ENCODE measurements at places on chromosomes 16 and 17.

- no peak for DNase-seq
Measured at GRCh38 chr16:317583-317982, 34.6 kb downstream of the PDIA2 start.

- peak; percentile 38 for DNase-seq
Measured at GRCh38 chr16:86220561-86220960, 289.8 kb upstream of the FOXF1 start.

GRCh38 chr16:57616241-57616640, 12.2 kb upstream of the ADGRG1 start:
- no peak for DNase-seq

DNA sequence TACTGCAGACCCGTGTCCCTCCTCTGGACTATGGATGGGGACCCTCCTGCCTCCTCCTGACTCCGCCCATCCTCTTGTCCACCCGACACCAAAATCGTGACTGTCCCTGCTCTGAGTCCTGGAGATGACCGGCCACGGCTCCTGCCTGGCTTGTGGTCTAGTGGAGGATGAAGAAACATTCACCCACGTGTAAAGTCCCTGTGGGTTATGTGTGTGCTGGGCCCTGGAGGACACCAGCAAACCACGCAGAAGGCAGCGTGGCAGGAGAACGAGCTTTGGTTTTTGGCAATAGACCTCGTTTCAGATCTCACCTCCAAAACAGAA, 11.9 kb downstream of the SPNS2 start:
- no peak for DNase-seq

DNA sequence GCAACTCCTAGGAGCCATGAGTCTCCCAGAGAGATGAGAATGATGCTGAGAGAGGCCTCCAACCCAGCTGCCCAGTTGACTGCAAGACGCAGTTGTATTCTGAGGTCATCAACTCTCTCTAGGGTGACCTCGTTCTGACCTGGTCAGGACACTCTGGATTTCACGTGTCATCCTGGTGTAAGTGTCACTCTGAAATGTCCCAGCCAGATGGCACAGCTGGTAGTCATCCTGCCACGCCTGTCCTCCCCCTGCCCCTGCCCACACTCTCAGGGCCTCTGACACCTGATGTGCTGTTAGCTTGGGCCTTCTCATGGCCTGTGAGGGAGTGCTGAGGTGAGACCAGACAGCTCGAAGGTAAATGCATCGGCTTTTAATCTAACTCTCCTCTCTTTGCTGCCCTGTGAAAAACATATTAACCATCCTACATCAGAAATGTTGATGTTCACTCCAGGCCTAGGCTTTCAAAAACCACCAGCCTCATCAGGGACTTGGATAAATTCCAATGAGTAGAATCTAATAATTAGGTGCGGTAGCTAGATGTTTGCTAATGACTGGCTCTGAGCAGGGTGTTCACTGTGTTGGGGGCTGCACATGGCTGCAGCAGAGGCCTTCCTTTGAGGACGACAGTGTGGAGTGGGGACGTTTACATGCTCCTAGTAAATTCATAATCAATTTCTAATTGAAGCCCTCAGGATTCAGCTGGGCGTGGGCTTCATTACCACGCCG, 13.8 kb downstream of the MLYCD start:
- DNase-seq, result no peak

DNA sequence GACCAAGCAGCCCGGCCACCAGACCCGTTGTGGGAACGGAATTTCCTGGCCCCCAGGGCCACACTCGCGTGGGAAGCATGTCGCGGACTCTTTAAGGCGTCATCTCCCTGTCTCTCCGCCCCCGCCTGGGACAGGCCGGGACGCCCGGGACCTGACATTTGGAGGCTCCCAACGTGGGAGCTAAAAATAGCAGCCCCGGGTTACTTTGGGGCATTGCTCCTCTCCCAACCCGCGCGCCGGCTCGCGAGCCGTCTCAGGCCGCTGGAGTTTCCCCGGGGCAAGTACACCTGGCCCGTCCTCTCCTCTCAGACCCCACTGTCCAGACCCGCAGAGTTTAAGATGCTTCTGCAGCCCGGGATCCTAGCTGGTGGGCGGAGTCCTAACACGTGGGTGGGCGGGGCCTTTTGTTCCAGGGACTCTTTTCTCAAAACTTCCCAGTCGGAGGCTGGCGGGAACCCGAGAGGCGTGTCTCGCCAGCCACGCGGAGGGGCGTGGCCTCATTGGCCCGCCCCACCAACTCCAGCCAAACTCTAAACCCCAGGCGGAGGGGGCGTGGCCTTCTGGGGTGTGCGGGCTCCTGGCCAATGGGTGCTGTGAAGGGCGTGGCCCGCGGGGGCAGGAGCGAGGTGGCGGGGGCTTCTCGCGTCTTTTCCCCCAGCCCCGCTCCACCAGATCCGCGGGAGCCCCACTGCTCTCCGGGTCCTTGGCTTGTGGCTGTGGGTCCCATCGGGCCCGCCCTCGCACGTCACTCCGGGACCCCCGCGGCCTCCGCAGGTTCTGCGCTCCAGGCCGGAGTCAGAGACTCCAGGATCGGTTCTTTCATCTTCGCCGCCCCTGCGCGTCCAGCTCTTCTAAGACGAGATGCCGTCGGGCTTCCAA, at the start of gene SLC2A4:
Gene SLC2A4, plus strand, starts transcription at position 645 of the 879 bp plus-strand sequence. Its CDS starts 217 bp downstream, at position 862.
- peak; percentile 85 for DNase-seq

DNA sequence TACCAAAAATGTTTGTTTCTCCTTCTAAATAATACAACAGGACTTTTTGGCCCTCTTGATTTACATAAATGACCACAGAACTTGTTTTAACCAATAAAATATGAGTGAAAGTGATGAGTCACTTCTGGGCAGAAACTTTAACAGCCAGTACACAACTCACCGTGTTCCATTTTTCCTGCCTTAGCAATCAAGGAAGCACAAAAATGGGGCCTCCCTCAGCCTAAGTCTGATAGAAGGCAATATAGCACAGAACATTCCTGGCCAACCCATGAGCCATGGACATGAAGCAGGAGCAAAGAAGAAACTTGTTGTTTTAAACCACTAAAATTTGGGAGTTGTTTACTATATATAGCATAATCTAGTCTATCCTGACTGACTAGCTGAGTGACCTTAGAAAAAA, 61.1 kb upstream of the MTMR4 start:
- DNase-seq, result peak; percentile 55

- no peak for DNase-seq
Measured at GRCh38 chr17:77862890-77863813, 95.4 kb upstream of the TNRC6C start.

GRCh38 chr16:80580109-80580832, 39.5 kb downstream of the DYNLRB2 start:
- peak; percentile 72 for DNase-seq

- DNase-seq, result no peak
Measured at GRCh38 chr16:2270070-2270462, 2.1 kb upstream of the RNPS1 start.

GRCh38 chr17:72525225-72526015, 404.6 kb downstream of the SOX9 start:
- DNase-seq, result no peak

DNA sequence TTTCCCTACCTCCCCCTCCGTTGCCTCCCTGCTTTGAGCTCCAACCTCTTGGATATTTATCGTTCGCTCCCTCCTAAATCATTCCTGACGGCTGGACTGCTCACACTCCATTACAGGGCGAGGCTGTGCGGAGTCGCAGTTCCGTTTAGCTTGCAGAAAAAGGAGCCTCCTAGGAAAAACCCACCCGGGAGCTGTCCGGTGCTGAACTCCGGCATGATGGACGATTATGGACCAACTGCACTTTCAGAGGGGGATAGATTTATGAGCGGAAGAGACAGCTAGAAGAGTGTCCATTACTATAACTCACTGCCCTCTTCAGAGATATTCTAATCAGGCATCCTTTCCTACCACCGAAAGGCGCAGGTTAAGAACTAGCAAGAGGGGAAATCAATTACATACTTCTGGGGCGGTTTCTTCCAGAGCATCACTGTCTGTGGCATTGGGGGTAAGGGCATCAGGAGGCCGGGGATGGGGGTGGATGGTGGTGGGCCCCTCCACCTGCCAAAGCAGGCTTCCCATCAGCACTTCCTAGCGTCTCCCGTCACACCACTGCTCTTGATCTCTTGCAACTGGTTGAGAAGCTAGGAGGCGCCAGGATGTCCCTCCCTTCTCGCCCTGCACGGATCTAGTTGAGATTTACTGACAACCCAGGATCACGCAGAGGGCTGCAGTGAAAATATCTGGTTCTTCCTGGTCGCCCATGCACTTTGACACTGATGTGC, 251.2 kb downstream of the ENGASE start:
- DNase-seq, result no peak

GRCh38 chr17:78787444-78787843, 5.4 kb upstream of the CYTH1 start:
- no peak for DNase-seq

GRCh38 chr17:7222093-7222971, 2.6 kb downstream of the ACADVL start:
- DNase-seq, result no peak

- peak; percentile 92 for DNase-seq
Measured at GRCh38 chr17:29722411-29723198, 99.9 kb upstream of the CORO6 start.

DNA sequence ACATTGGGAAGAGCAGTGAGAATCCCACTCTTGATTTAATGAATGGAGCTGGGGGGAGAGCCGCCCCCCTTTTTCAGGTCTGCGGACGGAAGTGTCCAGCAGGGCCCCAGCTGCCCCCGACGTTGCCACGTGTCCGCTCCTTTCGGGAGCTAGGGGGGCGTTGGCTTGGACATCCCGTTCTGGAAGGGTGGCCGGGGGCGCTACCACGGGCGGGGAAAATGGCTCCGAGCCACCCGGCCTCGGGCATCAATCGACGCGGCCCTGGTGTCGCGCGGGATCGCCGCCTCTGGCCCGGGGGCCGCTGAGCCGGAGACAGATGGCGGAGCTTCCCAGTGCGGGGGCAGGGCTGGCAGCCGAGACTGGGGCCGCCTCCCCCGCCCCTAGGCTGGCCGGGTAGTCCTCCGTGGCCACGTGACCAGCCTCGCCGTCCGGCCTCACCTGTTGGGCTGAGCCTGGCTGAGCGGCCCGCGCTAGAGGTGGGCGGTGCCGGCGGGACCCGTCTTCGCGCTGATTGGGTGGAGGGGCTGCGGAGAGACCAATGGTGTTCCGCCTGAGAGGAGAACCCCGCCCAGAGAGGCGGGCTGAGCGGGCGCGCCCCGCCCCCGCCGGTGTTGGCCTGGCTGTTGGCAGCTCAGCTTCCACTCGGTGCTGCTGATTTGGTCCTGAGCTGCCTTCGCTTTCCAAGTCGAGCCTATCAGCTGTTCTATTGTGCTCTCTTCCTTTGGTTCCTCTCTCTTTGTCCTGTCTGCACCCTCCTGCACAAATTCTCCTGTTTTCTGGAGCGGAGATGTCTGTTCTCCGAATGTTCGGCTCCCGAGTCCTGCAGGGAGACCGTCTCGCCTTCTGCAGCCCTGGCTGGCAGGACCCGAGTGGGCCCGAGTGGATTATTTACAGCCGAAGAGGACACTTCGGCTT, 8.3 kb downstream of the HS3ST3B1 start:
- peak; percentile 91 for DNase-seq

- no peak for DNase-seq
Measured at GRCh38 chr16:81514568-81515258, 70.1 kb downstream of the CMIP start.

DNA sequence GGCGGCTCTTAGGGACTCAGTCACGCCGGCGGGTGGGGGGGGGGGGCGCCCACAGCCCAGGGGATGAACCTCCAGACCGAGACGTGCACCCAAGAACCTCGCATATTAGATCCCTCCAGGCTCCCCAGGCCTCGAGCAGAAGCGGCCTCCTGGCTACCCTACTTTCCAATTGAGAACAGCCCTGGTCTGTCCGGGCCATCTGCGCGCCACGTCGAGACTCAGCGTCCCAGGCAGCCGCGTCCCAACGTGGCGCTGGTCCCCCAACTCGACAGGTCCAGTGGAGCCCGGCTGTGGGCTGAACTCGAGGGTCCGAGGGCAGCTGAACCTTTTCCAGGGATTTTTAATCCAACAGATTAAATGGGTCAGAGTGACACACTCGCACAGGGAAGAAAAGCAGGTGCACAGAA, 2.3 kb upstream of the IRX3 start:
- no peak for DNase-seq

DNA sequence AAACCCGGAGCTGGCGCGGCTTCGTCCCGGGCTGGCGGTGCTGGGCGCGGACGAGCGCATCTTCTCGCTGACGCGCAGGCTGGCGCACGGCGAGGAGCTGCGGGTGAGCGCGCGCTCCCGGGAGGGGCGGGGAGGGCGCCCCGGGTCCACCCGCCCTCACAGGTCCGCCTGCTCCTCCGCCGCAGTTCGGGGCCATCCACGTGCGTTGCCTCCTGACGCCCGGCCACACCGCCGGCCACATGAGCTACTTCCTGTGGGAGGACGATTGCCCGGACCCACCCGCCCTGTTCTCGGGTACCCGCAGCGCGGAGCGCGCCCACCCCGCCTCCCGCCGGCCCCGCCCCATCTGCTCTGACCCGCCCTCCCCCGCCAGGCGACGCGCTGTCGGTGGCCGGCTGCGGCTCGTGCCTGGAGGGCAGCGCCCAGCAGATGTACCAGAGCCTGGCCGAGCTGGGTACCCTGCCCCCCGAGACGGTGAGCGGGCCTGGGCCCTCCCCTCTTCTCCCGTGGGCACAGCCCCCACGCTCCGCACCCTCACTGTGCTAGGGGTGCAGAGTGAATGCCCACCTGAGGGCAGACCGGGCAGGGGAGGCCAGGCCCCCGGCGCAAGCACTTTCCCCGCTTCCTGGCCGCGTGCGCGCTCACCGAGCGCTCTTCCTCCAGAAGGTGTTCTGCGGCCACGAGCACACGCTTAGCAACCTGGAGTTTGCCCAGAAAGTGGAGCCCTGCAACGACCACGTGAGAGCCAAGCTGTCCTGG, 1.4 kb downstream of the HAGHL start:
- DNase-seq, result peak; percentile 72

DNA sequence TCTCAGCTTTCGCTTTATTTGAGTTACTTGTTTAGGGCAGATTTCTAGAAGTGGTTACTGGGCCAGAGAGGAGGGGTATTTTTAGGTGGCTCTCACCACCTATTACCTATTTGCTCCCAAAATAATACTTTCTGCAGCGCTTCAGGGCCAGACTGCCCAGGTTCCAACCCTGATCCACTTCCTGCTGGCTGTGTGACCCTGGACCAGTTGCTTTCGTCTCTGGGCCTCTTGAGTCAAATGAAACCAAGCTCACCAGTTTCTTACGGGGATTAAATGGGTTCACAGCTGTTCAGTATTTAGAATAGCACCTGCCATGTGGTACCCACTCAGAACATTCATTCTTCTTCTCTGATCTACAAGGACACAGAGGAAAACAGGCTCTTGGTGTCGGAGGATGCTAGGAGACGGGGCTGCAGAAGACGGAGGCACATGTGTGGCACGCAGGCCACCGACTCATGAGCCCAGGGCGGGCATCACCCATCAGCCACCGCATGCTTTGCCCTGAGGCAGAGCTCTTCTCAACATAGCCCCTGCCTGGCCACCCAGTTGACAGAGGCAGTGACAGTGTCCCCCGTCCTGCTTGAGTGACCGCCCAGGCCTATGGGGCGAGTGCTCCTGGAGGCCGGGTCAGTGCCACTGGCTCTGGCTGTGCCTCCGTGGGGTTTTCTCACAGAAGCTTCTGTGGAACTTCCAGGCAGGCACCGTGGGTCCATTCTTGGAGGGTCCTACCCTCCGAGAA, 149.0 kb upstream of the PLCG2 start:
- no peak for DNase-seq

GRCh38 chr17:42985225-42985624, 4.9 kb downstream of the RUNDC1 start:
- no peak for DNase-seq

- DNase-seq, result peak; percentile 58
Measured at GRCh38 chr17:57530026-57530425, 215.1 kb downstream of the CCDC182 start.
